ENCODE measurements at places on chromosomes 4 and X.

DNA sequence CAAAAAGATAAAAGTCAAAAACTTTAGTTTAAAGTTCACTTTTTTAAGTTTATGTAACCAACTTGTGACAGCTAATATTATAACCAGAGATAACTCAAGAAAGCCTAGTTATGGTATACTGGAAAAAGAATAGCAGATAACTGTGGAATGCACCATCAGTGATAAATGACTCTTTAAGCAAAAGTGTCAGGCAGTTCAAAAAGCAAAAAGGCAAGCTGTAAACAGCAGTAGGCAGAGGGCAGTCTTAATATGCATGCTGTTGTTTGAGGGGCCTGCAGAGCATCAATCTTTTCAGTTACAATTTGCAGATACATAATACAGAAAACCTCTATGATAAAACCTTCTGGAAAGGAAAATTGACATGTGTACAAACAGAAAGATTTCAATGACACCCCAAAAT is 81.8 kb upstream of the JADE1 start:
- DNase-seq = no peak

- no peak for DNase-seq
Observed at GRCh38 chr4:80726471-80726870, 304.0 kb upstream of the BMP3 start.

GRCh38 chr4:113145519-113146291 is 96.3 kb downstream of the ANK2 start:
- no peak for DNase-seq

GRCh38 chr4:26583538-26583864 is 383 bp upstream of the TBC1D19 start:
- DNase-seq = no peak

GRCh38 chr4:62235911-62236310 is 1035.8 kb downstream of the ADGRL3 start:
- no peak for DNase-seq

DNA sequence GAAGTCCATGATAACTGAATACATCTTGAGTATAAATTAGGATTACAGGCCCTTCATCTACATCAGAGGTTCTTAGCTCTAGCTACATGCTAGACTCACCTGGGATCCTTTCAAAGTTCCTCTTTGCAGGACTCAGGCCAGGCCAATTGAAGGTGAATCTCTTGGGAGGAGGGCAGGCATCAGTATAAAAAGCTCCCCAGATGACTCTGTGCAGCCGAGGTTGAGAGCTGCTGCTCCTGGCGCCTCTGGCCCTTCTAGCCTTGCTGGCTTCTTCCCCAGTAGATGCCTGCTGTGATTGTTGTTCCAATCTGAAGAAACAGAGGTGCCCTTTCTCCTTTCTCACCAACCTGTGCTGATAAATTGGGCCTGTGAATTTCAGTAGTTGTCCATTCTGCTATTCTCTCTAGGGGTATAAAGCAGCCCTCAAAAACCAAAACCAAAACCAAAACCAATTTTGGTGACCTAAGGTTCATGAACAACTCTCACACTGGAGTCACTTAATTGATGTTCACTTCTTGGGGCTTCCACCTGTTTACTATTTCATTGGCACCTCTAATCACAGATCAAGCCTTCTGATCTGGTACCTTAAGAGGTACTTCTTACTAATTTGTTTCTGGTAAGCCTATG is 78.7 kb downstream of the SUPT20HL2 start:
- DNase-seq = no peak

GRCh38 chrX:32572644-32573043 is 638.7 kb downstream of the DMD start:
- no peak for DNase-seq

- DNase-seq = no peak
Observed at GRCh38 chrX:153057281-153057680, 1.0 kb downstream of the PNMA3 start.

DNA sequence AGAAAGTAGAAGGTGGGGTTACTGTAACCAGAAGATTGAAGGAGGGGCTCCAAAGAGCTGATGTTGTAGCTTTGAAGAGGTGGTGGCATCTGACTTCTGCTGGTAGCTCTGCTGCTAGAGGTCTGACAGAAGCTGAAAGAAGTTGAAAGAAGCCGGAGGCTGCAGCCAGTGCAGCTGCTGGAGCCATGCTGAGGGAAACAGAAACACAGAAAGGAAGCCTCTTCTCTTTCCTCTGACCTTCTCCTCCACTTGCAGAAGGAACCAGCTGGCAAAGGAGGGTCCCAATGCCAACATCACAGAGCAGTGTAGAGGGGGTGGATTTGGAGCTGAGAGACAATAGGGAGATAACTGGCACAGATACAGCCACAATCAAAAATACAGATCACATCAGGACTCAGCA is 89.3 kb upstream of the HHIP start:
- DNase-seq = no peak

DNA sequence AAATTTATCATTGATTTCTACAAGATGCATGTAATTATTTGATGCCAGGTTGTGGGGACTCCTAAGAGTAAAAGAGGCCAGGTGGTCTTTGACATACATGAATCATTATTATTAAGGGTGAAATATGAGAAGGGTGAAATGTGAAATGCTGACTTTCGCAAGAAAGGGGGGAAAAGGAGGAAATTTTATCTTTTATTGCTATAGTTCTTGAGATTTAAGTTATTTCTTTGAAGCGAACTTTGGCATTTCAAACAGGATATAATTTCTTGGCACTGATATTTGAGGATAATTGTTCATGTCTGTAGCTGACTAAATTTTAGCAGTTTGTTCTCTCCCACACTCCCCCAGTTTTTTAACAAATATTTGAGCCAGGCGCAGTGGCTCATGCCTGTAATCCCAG is 80.1 kb downstream of the TMEM131L start:
- no peak for DNase-seq

Measured in vagina (tissue), 2 donors.